M059J (cell line): ENCODE measurements at places on chromosomes 2 and 18. TPM values are rescaled to one million over a fixed set of nuclear protein-coding genes. Genes with fewer than 3 reads are reported as not detected.
A peak's percentile ranks its signal among the peaks of the same experiment; 100 is the strongest.

- DNase-seq = no peak
Measured at GRCh38 chr2:138626148-138626547, 124.6 kb downstream of the SPOPL start.

DNA sequence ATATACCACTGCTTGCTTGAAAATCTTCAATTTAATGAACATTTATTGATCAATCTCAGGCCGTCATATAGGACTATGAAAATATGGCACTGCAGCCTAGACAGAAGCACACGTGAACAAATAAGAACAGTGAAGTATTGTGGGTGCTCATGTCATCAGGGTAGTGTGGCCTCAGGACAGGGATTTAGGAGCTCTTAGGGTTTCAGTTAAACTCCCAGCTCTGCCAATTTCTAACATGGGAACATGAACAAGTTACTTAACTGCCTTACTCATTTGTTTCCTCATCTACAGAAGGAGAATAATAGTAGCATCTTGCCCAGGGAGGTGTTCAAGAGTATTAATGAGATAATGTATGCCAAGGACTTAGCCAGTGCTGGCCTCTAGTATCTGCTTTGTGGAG is 146.0 kb upstream of the MAP3K20 start:
- no peak for DNase-seq

DNA sequence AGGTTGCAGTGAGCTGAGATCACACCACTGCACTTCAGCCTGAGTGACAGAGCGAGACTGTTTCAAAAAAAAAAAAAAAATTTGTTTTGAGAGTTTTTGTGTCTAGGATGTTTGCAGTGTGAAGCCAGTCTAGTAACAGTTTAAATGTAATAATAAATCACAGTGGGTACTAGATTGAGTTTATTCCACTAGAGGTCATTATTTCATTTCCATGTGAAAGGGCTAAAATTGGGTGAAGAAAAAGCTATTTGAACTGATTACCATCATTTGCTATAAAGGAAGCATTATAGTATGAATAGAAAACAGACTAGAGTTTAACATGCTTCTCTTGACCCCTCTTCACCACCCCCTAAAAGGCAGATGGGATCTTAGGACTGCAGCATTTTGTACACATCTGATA is 20.3 kb downstream of the SNRPD1 start:
- peak; percentile 13 for DNase-seq

- DNase-seq = no peak
Measured at GRCh38 chr18:3455090-3455635, 5.2 kb downstream of the TGIF1 start.

The KANSL1L gene
- total RNA-seq = 7.3 and 11.2 TPM in 2 replicates

The GALR1 gene
- not detected in 2 replicates for total RNA-seq
